ENCODE measurements at places on chromosomes 13 and 19.

DNA sequence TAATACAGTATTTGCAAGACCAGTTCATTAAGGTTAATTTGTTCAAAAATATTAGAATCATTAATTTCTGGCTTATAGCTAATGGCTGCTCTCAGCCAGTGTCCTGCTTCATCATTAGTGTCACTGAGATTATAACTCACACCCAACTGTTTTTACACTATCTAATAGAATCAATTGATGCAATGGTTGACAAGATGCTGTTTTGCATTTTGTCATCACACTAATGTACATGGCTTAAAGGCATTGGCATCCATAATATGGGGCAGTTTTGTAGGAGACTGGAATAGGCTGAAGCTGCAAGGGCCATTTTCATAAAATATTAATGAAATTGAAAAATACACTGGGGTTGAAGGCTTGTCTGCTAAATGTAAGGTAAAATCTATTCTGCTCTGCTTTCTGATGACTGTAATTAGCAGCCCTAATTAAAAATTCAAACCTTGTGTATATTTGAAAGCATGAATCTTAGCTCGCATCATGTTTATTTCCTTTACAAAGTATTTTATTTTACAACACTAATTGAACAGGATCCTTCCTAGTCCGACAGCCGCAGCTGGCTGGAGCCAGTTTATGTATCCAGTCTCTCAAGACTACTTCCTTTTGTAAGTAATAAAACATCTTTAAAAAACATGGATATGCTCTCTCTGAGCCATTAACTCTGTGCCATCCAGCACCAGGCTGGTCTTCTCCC, 296.7 kb downstream of the POU4F1 start:
- no peak for DNase-seq

- DNase-seq = no peak
These were observed 690 bp upstream of the SGTA start for GRCh38 chr19:2783781-2784145.

- DNase-seq = peak; percentile 76
These were observed 4.5 kb downstream of the DBP start for GRCh38 chr19:48632692-48633147.

GRCh38 chr19:8363803-8364771, at the start of gene ANGPTL4:
TSS of gene ANGPTL4 (plus strand) at chr19:8364155. CDS start at chr19:8364322, 167 bp downstream.
- peak; percentile 85 for DNase-seq

GRCh38 chr13:79919091-79919490, 421.8 kb downstream of the SPRY2 start:
- DNase-seq = no peak

- no peak for DNase-seq
These were observed 776.5 kb upstream of the SPRY2 start for GRCh38 chr13:81117416-81117815.

- DNase-seq = no peak
These were observed 1.6 kb downstream of the MIDN start for GRCh38 chr19:1249990-1250436.

GRCh38 chr13:92143766-92144165, 745.3 kb downstream of the GPC5 start:
- no peak for DNase-seq

- DNase-seq = no peak
These were observed 13.9 kb downstream of the TTYH1 start for GRCh38 chr19:54429176-54429495.

GRCh38 chr13:93721483-93721882, 494.9 kb downstream of the GPC6 start:
- DNase-seq = no peak

- no peak for DNase-seq
These were observed 118.5 kb downstream of the STK24 start for GRCh38 chr13:98458431-98458830.

All from RPMI7951 (cell line).